ENCODE measurements at places on chromosomes 1 and 21. TPM values are rescaled to one million over a fixed set of nuclear protein-coding genes. Genes with fewer than 3 reads are reported as not detected.

Gene ABCG1
- total RNA-seq, result 33.0 TPM

Gene LAMB3
- 109 TPM for total RNA-seq

Gene PLA2G2D
- total RNA-seq, result not detected

Gene ADAMTS4
- total RNA-seq, result 65.2 TPM

Gene MARK1
- 2.5 TPM for total RNA-seq

Gene RNU11
- total RNA-seq, result not detected

Gene SLC19A1
- total RNA-seq, result 46.9 TPM

Gene CHIT1
- total RNA-seq, result 0.67 TPM

Gene PLXNA2
- 51.5 TPM for total RNA-seq

Gene TMEM52
- total RNA-seq, result 11.6 TPM

Gene LY9
- total RNA-seq, result 39.6 TPM

Gene SH2D1B
- total RNA-seq, result 1.3 TPM

Gene AKIRIN1
- total RNA-seq, result 39.6 TPM

Gene LCE3D
- total RNA-seq, result not detected

Gene ATP1A2
- total RNA-seq, result 4.8 TPM

Gene SPAG17
- total RNA-seq, result not detected

Gene FCRL6
- total RNA-seq, result not detected

Gene AMY2B
- 32.2 TPM for total RNA-seq

Gene TDRD10
- 0.53 TPM for total RNA-seq

Gene GPR25
- not detected for total RNA-seq

Gene FAM72B
- 2.6 TPM for total RNA-seq

Gene OR2L5
- not detected for total RNA-seq

Measured in Peyer's patch (tissue), 4 donors.